ENCODE measurements at places on chromosomes 7 and 10.

GRCh38 chr7:7639421-7639820 is 1.1 kb upstream of the UMAD1 start:
- DNase-seq = no peak

DNA sequence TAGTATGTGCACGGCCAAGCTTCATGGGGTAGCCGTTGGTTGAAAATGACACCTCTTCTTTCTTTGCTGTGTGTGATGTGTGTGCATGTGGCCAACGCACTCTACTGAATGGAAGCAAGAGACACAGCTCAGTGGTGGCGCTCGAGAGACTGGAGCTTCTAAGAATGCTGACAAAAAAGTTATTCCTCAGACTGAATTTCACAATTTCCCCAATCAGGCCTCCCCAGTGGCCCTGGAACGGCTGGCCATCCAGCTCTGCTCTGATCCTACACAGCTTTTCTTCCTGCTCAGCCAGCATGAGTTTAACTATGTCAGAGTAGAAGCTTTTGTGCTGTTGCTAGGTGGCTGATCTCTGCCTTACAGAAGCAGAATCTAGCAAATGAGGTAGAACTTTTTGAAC is 186.7 kb upstream of the PLXDC2 start:
- no peak for DNase-seq

DNA sequence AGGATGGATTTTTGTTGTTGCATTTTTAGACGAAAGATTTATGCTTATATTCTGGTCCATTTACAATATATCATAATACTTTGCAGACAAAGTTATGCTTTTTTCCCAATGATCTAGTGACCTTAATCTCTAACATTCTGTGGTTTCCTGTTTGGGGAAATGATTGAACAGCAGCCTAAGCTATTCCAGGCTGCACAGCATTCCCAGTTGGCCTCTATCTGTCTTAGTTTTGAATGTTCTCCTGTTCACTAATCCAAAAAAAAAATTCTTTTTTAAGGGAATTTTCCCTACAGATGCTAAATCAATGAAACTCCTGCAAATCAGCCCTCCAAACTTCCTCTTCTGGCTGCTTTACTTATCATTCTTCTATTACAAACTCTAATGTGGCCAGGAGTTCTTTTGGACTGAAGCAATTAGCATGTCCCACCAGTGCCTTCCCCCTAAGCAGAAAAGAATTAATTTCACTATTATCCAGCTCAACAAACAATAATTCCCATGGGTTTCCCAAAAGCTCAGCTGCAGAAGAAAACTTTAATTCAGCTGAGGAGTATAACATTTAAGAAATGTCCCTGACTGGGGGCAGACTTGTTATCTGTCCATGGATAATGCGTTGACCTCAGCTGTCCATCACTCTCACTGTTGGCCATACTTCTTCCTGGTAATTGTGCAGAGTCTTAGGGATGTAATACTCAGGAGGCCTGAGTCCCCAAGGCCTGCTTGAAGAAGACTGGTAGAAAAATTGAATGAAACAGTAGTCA is 81.9 kb upstream of the TRIL start:
- no peak for DNase-seq

DNA sequence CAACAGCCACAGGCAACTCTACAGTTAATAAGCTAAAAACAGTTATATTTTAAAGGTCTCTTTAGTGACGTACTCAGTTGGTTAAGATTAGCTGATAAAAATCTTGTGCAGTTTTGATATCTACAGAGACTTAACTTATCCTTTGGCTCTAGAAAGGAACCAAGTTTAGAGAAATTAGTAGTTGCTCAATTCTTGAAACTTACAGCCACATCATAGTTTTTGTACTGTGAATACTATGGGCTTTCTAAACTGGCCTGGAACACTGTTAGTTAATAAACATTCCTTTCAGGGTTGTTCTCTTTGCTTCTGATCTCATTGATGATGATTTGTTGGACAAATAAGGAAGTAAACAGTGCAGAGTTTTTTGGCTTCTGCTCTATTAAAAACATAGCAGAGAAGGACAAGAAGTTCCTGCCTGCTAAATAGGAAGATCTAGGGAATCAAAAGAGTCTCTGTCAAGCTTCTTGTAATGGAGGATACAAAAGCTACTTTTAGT is 73.1 kb downstream of the MKLN1 start:
- no peak for DNase-seq

- no peak for DNase-seq
Measured at GRCh38 chr7:157021071-157021870, 10.8 kb upstream of the MNX1 start.

- DNase-seq = no peak
Measured at GRCh38 chr10:115818012-115818411, 455.0 kb downstream of the GFRA1 start.

All from stimulated activated CD8-positive, alpha-beta memory T cell treated with anti-CD3 and anti-CD28 coated beads, Interleukin-7, amount 100 ng/mL, for 1 hour (primary cell).